ENCODE measurements at places on chromosomes 1 and 21.

DNA sequence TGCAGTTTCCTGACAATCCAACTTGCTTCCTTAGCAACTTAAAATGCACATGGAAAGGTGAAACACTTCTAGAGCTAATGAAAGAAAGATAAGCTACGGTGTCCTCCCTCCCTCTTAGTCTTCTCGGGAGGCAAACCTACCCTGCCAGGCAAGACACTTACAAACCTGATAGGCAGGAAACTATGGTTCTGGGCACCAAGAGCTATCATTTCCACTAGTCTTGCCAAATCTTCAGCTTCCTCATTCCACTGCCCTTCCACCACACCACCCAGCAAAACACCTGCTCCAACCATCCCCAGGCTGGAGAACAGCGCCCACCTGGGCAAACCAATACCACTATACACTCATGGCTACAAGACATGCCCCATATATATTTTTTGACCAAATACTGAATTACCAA lies 15.2 kb downstream of the NDC1 start:
- no peak for DNase-seq

DNA sequence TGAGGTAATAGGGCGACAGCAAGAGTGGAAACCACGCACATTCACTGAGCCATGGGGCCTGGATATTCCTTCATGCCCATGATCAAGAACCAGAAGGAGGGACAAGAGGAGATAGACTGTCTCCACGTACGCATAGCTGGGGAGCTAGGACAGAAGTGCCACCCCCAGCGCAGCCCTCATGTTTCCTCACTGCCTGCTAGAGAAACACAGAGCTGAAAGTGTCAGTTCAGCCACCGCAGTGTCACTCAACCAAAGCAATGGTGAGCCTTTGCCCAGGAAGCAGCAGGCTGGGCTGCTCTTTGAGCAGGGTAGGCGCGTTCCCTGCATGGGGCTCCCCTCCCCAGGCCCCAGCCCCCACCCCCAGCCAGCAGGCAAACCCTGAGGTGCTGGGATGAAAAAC lies 68.5 kb downstream of the STUM start:
- DNase-seq: no peak

GRCh38 chr1:205670611-205671430 lies 9.5 kb downstream of the SLC45A3 start:
- no peak for DNase-seq

DNA sequence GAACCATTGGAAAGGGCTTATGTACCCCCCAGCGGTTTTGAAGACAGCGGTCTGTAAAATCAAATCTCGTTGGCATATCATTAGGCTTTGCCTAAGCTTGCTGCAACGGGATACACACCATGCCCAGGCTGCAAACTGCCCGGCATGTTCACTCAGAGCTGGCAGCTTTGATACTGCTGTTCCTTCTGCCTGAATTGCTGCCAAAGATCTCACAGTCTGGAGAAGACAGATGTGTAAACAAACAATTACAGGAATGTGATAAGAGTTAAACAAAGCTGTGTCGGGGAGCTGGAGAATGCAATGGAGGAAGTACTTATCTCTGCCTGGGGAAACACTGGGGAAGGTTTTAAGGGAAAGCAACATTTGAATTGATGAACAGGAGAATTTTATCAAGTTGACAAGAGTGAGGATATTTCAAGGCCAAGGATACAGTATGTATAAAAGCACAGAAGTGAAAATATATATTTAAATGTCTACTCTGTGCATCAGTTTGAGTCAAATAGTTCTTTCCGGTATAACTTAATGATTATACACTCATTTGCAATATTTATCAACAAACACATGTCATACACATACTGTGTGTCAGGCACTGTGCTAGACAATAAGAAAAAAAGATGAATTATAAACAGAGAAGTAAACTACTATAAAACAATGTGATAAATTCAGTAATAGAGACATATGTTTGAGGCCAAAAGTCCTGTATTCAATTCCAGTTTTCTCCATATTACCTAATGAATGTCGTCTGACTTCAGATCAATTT lies 29.9 kb downstream of the CHML start:
- DNase-seq: no peak

DNA sequence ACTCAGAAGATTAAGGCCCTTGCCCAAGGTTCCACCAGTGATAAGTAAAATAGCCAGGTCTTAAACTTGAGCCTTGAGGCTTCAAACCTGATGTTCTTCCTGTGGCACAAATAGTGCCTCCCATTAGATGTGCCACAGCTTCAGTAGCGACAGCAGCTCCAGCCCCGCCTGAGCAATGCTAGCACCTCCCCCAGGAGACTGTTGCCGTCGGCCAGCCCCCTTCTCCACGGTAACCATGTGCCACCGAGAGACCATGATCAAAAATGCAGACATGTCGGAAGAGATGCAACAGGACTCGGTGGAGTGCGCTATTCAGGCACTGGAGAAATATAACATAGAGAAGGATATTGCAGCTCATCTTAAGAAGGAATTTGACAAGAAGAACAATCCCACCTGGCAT lies 32.2 kb downstream of the KLHDC7A start:
- DNase-seq: no peak

- no peak for DNase-seq
Observed at GRCh38 chr1:156640842-156641706, 843 bp upstream of the BCAN start.

DNA sequence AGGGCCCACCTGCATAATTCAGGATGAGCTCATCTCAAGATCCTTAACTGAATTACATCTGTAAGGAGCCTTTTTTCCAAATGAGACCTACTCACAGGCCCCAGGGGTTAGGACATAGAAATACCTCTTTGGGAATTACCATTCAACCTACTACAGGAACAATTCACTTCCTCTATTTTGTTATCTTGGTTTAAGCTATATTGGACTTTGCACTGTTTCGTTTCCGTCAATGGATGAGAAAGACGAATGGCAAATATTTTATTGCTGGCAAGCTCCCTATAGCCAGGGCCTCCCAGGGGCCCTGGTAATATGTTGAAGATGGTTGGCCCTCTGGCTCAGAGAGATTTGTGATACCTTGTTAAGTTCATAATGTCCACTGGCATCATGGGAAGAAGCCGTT lies 384.2 kb upstream of the DUSP10 start:
- no peak for DNase-seq

DNA sequence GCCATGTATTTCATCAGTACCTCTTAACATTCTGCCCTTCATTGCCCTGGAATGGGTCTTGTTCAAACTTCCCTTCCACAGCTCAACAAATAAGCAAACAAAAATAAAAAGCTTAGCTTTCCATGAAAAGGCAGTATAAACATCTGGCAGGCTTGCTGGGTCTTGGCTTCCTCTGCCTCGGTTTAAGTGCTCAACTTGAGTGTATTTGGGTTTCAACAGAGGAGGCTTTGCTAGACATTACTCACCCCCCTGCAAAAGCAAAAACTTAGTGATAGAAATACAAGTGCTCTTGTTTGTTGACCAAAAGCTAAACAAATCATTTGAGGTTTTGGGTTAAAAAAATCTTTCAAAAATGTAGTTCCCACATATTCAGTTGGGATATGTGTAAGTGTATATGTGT lies 518.5 kb downstream of the PLPP3 start:
- no peak for DNase-seq

GRCh38 chr1:226891846-226892523 lies 21.6 kb downstream of the PSEN2 start:
- no peak for DNase-seq

- DNase-seq: no peak
Observed at GRCh38 chr1:205492201-205492667, 12.2 kb upstream of the CDK18 start.

- DNase-seq: no peak
Observed at GRCh38 chr1:29620631-29621030, 384.3 kb downstream of the PTPRU start.

DNA sequence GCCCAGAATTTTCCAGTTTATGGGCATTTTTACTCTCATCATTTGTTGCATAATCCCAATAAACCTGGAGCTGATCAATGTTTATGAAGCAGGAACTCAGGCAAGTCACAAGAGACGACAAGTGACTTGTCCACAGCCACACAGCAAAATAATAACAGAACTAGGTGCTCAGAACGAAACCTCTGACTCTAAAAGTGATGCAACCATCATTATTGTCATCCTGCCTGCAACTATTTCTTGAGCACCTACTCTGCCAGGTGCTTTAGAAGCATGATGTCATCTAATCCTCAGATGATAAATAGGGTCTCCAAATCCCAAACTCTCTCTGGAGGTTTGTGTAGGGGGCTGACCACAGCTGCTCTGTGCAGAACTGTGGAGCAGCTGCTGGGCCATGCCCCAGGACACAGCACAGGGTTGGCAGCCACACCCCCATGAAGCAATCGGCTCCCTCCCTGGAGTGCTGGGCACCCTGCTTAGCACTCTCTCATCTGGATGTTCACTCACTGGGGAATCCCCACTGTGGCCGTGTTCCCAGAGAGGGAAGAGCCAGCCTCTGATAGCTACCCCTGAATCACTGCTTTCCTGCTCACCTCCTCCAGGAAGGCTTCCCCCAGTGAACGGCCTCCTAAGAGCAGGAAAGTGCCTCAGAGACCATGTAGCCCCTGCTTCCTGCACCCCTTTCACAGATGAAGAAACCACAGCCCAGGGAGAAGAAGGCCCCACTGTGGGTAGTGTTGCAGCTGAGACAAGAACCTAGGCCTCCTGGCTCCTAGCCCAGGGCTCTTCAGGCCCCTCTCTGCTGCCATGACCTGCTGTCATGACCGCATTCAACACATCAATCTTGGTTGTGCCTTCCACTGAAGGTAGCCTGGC lies 2.1 kb downstream of the TTC22 start:
- no peak for DNase-seq

DNA sequence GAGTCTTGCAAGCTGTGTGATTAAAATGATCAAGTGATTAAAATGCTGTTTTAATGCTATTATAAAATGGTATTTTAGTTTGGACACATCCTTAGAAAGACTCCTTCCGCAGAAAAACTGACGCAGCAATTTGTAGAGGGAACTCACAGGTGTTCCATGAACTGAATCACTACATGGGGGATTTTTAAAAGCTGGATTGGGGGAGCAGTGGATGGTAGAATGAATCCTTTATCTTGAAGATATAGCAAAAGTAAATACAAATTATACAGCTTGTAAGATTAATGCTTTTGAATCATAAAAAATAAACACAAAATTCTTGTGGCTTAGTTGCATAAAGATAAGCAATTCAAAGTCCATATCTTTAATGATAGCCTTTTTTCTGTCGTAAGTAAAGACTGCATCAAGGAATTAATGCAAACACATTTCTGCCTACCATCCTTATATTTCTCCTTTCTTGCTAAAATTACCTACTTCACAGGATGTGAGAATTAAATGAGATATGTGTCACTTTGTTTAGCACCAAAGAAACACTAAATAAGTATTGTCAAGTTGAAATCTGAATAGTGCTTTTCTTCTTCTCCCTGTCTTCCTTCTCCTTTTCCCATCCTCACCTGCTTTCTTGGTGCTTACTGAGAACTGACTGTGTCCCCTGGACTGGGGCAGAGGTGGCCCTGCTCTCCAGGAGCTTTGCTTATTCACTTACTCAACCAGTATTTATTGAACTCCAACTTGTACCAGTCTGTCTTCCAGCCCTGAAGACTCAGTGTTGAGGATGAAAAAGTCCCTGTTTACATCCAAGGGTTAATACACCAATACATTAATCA lies 61.5 kb upstream of the F3 start:
- no peak for DNase-seq

GRCh38 chr1:153543736-153544135 lies 1.9 kb downstream of the S100A4 start:
- DNase-seq: no peak

DNA sequence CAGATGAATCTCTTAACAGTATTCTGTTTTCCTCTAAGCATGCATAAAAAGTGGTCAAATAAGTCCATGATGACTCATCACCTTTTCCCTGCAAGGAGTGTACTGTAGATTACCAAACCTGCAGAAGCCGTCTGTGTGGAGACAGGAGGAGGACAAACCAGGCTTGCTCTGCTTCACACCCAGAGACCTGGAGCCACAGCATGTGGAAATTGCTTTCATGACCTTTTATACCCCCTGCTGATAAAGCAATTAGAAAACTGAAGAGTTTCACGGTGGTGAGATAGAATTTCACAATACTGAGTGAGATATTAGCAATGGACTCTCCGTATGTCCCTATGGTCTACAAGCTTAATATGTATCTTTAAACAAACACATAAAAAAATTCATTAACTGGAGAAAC lies 9.4 kb downstream of the CORT start:
- no peak for DNase-seq

- no peak for DNase-seq
Observed at GRCh38 chr1:154624746-154625643, 17.0 kb upstream of the ADAR start.

- DNase-seq: no peak
Observed at GRCh38 chr1:53254011-53254640, 15.8 kb upstream of the MAGOH start.

- no peak for DNase-seq
Observed at GRCh38 chr1:236689713-236690569, 3.6 kb downstream of the ACTN2 start.

DNA sequence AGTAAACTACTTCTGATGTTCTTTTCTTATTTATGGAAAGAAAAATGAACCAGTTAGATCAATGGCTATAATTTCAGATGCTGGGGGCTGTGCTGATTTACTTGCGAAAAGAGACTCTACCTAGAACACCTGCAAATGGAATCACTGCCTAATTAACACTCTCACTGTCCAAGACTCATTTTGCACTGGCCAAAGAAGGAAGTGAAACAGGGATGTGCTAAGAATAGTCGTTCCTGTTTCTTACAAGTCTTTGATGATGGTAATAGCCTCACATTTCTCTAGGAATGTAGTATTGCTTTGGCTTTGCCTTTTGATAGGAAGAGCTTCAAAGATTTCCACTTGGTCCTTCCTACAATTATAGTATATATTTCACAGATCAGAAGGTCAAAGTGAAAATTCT lies 12.7 kb upstream of the TSNAX start:
- no peak for DNase-seq

GRCh38 chr1:15950763-15951295 lies 25.1 kb downstream of the ZBTB17 start:
- DNase-seq: peak; percentile 77

DNA sequence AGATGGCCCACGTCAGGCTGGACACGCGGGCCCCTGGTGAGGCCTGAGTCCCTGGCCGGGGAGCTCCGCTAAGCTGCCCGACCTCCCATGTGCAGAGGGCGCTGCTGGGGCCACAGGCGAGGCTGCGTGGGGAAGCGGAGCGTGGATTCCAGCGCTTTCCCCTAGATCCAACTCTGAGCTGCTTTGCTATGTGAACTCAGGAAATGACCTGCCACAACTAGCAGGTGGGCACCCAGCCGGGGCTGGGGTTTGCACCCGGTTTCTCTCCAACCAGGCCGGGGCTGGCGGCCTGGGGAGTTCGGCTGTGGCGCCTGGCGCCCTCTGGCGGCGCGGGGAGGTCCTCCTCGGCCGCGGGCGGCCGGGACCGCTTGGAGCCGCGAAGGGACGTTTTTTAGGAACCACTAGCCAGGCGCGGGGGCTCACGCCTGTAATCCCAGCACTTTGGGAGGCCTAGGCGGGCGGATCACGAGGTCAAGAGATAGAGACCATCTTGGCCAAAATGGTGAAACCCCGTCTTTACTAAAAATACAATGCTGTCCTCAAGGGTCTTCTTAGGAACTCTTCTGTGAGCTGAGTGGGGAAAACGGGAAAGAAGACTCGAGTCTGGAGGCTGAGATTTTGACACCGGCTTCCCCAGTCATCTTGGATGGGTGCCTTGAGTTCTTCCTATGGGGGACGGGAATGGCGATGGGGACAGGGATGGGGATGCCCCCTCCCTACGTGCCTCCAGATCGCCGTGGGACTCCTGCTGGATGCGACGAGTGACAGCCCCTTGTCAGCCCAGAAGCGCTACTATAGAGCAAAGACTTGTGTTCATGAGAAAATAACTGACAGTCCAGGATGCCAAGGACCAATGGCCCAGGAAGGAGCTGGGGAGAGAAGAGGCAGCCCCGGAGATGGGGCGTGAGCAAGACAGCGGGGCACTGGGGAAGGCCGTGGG lies 12.6 kb downstream of the PYCR2 start:
- peak; percentile 58 for DNase-seq
